Heart left ventricle (tissue), 16 donors: ENCODE measurements at places on chromosomes 16 and 17. TPM values are rescaled to one million over a fixed set of nuclear protein-coding genes. Genes with fewer than 3 reads are reported as not detected.

- H3K4me3 ChIP-seq: no peak overlapping the region
- no peak overlapping the region for H3K27ac ChIP-seq
- H3K4me1 ChIP-seq: no peaks in the 10 kb centered on the region
- no peak for DNase-seq
- H3K27me3 ChIP-seq: no peaks in the 10 kb centered on the region
Measured at GRCh38 chr17:7511108-7511507, 26.9 kb downstream of the POLR2A start.

Gene KCNH6
- total RNA-seq: not detected

- no peak for DNase-seq
- no peak overlapping the region for H3K27ac ChIP-seq
- peaks cover 15% of the 10 kb centered on the region for H3K36me3 ChIP-seq
- H3K4me1 ChIP-seq: no peaks in the 10 kb centered on the region
- H3K4me3 ChIP-seq: no peak overlapping the region
Measured at GRCh38 chr17:47804461-47804860, 17.1 kb downstream of the OSBPL7 start.

- no peaks in the 10 kb centered on the region for H3K36me3 ChIP-seq
- DNase-seq: no peak
- no peaks in the 10 kb centered on the region for H3K4me1 ChIP-seq
- no peak overlapping the region for H3K4me3 ChIP-seq
- H3K27me3 ChIP-seq: no peaks in the 10 kb centered on the region
Measured at GRCh38 chr17:34840750-34841149, 120.5 kb downstream of the CCT6B start.
